ENCODE measurements at places on chromosomes 7 and 10.

GRCh38 chr10:69065406-69066361 lies 22.2 kb upstream of the SRGN start:
- no peak for DNase-seq

- peak; percentile 77 for DNase-seq
Measured at GRCh38 chr10:92756201-92757065, 66.7 kb downstream of the HHEX start.

DNA sequence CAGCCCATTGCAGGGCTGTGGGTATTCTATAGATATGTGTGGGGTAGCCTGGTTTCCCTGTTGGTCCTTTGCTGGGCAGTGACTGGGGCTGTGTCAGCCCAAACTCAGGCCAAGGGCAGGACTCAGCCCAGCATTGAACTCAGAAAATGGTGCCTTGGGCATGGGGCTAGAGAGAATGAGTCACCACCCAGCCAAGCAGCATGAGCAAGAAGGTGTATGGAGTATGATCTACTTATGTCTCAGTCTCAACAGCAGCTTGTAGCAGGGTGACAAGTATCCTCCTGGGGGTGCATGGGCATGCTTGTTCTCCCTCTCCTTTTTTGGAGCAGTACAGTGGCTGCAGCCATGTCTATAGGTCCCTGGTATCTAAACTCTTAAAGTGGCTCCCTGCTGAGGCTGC lies 32.0 kb downstream of the STK31 start:
- no peak for DNase-seq

GRCh38 chr10:99869581-99870122 lies 87.2 kb downstream of the ABCC2 start:
- no peak for DNase-seq

DNA sequence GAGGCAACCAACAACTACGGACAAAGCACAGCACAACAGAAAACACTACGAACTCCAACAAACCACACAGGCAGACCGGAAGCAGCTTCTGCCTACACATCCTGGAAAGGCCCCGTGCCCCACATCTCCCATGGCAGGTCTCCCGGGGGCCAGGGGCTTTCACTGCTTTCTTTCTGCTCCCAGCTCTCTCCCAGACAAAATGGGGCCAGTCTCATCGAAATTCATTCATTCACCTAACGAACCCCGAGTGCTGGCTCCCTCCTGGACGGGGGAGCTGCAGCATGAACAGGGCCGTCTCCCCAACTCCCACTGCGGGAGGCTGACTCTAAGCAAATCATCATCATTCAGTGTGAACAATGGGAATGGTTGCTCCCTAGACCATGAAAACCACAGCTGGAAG lies 47.6 kb upstream of the NANOS1 start:
- DNase-seq = no peak

- DNase-seq = no peak
Measured at GRCh38 chr7:13713092-13713491, 276.4 kb downstream of the ETV1 start.

DNA sequence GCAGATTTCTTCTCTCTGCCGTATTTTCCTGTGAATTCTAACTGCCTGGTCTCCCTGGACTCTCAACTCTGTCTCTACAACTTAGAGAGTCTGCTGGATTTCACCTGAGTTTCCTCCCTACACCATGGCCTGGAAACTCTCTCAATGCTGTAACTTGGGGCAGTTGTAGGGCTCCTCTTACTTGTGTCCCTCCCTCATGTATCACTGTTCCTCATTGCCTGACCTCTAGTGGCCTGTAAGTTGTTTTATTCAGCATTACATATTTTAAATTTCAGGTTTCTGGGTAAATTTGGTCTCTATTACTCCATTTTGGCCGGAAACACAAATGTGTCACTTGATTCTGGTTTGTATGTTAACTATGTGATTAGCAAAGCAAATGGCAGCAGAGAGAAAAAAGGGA lies 70.9 kb downstream of the DYNC1I1 start:
- no peak for DNase-seq

- DNase-seq = no peak
Measured at GRCh38 chr10:82914655-82915136, 1039.7 kb downstream of the NRG3 start.

- DNase-seq = no peak
Measured at GRCh38 chr7:33849004-33849403, 56.3 kb upstream of the BMPER start.

GRCh38 chr10:113549856-113550255 lies 3.0 kb upstream of the HABP2 start:
- no peak for DNase-seq

- no peak for DNase-seq
Measured at GRCh38 chr7:91826377-91826776, 54.1 kb downstream of the MTERF1 start.

GRCh38 chr7:116540743-116541142 lies 15.9 kb downstream of the CAV1 start:
- no peak for DNase-seq

DNA sequence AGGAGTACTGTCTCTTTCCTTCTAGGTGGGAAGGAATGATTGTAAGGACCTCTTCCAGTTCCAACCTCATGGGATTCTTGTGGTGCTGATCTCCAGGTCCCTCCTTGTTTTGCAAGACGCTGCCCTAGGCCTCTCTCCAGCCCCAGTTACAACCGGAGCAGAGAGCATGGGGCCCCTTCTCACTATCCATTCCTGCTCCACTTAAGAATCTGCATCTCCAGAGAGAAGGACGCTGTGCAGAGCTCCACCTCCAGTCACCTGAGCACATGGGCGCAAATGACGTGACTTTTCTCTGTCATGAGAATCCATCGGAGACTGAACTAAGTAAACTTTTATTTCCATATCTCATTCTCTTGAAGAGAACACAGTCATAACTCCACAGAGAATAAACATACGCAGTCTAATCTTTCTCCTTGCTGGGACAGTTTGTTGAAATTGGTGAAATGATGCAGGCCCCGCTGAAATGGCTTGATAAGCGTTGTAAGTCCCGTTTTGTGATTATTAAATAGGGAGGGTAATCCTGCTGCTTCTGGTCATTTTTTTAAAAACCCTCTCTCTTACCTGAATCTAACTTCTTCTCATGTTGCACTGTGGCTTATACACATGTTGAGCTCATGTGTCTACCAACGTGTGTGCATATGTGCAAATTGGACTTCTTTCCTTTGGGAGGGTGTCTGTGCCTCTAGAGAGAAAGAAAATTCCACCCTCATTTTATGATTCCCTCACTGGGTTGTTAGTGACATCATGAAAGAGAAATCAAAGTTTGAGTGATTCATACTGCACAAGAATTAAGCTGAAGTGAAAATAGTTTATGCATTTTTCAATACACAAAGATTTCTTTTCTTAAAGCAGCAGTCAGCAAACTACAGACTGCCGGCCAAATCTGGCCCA lies 133.2 kb upstream of the TBX20 start:
- DNase-seq = no peak

GRCh38 chr7:104984585-104985258 lies 29.3 kb upstream of the KMT2E start:
- DNase-seq = no peak

DNA sequence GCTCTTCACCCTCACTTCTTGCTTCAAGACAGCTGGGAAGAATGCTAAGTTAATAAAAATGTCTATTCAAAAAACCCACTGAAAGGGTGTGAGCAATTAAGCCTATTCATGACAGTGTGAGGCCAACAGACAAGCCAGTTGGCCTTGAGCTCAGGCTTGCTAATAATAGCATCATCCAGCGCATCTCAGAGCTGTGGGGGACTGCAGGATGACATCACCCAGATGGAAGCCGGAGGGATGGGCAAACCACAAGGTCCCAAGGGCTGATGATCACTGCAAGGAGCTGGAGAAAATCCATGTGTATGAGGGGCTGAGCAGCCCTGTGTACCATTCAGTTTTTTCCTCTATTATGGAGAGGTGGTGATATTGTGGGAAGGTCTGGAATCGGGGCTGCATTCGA lies 770.4 kb downstream of the TNS3 start:
- peak; percentile 7 for DNase-seq

GRCh38 chr10:93604146-93604545 lies 3.1 kb upstream of the RBP4 start:
- no peak for DNase-seq

GRCh38 chr7:90178679-90179278 lies 24.5 kb downstream of the STEAP1 start:
- peak; percentile 93 for DNase-seq

DNA sequence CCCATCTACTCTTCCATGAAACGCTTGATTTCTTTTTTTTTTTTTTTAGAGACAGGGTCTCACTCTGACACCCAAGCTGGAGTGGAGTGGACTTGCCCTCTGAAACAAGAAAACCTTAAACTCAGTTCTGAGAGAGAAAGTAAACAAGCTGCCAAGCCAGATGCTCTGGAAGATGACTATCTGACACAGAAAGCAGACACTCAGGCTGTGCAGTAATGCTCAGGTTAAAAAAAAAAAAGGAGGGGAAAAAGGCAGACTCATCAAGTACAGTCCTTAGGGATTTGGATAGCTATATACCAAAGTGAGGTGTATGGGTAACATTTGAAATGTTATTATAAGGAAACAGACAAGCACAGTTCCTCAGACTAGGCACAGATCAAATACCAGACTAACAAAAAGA lies 80.5 kb downstream of the IDE start:
- DNase-seq = no peak

GRCh38 chr7:30525429-30525828 lies 20.8 kb upstream of the GGCT start:
- no peak for DNase-seq

GRCh38 chr10:114058297-114058696 lies 14.6 kb downstream of the ADRB1 start:
- DNase-seq = no peak

DNA sequence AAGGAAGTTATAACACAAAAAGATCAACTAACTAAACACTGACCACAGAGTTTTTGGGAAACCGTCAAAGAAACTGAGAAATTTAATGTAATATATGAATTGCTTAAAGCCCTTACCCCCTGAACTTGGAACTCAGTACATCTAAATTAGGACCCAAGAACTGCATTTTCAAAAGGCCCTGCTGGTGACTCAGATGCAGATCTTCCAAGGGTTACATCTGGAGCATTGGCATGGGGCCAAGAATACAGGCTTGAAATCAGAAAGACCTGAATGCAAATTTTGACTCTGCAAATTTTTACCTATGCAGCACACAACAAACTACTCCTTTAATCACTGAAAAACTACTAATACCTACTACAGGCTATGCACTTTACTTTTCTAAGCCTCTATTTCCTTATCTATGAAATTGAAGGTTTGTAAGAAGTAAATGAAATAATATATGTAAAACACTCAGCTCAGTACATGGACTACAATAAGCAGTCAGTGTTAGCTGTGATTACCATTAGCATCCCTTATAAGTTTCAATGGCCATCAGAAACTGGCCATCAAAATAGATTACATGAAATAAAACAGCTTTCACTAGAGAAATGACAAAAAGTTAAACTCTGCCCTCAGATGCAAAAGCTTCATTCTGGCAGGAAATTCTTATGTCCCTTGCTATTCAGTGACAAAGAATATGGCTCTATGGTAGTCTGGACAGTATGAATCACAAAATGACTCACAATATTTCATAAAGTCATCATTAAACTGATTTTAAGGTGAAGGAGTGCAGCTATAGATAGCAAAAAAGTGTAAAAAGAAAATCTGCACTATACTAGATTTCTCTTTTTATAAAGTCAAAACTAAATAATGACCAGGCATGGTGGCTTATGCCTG lies 43.6 kb downstream of the NSUN6 start:
- peak; percentile 85 for DNase-seq

GRCh38 chr7:7098280-7098818 lies 84.0 kb upstream of the C1GALT1 start:
- no peak for DNase-seq

DNA sequence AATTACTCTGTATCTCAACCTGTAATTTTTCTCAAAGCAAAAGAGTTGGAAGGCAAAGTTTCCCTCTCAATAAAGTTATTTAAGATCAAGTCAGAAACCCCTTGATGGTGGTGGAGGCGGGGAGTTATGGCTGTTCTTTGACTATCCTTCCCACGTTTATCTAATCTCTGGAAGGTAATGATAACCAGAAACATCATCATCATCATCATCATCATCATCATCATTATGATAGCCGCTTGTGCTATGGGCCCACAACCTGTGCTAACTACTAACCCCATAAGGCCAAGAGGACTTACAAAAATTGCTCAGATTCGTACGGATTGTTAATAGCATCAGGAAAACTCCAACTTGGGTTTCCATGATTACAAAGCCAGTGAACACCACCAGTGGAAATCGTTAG lies 502.3 kb downstream of the SH2D4B start:
- no peak for DNase-seq

- DNase-seq = no peak
Measured at GRCh38 chr7:74013539-74014272, 14.3 kb upstream of the ELN start.

DNA sequence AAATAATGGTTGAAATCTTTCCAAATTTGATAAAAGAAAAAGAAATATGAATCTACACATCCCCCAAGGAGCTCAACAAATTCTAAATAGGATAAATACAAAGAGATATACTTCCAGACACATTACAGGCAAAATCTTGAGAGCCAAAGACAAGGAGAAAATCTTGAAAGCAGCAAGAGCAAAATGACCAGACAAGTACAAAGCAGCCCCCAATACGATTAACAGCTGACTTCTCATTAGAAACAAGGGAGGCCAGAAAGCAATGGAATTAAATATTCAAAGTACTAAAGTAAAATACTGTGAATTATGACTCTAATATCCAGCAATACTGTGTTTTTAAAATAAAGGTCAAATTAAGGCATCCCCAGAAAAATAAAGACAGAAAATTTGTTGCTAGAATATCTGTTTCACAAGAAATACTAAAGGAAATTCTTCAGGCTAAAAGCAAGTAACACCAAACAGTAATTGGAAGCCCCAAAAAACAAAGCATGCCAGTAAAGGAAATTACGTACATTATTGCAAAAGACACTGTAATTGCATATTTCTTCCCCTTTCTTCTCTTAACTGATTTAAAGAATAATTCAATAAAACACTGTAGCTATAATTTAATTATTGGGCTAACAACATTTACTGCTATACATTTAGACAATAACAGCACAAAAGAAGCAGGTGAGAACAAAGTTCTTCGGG lies 36.4 kb downstream of the ZNF438 start:
- DNase-seq = no peak

DNA sequence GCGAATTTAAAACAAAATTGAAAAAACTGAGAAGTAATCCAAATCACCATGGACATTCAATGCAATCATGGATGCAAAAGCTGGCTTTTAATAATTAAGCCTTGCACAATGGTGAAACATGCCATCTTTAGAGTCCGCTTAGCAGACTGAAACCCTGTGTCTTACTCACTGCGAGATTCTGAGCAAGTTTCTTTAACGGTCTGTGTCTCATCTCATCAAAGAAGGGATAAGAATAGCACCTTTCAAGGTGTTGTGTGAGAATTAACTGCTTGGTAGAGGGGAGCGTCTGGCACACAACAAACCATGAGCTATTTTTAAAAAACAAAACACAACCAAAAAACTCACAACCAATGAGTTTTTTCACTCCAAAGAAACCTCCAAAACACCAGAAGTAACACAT lies 21.4 kb downstream of the ACBD7 start:
- DNase-seq = no peak

- no peak for DNase-seq
Measured at GRCh38 chr10:75076348-75076747, 35.1 kb upstream of the SAMD8 start.
